ENCODE measurements at places on chromosomes 12 and 14.

DNA sequence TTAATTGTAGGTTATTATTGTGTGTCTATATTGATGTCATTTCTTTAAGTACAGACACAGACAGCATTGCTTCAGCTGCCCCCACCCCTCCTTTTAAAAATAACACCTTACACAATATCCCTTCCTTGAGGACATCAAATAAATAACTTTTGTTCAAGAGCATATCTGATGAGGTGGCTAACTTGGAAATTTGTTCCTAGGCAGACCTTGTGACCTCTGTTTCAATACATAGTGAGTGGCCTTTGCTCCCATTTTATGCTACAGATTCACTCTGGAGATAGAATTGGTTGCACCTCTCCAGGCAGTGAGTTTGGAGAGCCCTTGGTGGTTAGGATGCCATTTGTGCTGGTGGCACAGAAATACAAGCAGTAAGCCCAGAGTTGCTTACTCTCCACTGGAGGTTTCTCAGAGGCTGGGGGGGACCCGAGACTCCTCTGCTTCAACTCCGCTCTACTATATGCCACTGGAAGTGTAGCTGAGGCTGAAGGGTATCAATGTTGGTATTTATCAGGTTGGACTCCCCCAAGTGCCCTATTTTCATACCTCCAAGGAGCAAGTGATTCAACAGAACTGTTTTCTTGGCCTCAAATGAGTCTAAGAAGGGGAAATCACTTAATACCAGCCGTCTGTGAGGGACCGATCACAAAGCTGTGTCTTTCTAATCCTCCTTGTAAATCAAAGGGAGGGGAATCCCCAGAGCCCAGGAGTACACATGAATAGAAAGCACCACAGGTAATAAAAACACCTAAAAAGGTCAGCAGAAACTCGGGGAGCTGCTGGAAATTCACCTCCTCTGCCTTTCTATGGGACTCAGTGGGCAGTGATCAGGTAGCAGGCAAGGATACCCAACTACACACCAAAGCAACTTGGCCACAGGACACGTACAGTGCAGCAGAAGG, 463.1 kb downstream of the RAD51B start:
- DNase-seq: no peak

DNA sequence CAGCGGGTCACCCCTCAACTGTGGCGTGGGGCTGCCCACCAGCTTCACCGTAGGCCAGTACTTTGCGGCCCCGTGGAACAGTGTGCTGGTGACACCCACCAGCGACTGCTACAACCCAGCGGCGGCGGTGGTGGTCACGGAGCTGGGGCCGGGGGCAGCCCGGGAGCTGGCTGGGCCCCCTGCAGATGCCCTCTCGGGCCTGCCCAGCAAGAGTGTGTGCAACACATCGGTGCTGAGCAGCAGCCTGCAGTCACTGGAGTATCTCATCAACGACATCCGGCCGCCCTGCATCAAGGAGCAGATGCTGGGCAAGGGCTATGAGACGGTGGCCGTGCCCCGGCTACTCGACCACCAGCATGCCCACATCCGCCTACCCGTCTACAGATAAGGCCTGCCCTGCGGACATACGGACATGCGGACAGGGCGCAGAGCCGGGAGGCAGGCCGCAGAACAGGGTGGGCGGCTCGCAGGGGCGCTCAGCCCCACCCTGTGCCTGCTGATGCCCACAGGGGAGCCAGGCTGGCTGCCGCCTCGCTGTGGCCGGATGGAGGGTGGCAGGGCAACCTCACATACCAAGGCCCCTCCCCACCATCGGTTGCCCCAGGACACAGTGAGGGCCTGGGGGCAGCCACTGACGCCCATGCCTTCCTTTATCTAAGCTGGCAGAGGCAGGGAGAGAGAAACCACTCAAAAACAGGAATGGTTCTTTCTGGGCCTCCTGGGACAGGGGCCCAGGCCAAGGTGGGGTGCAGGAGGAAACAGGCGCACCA, 55.5 kb downstream of the FAM222A start:
- no peak for DNase-seq

GRCh38 chr12:128259556-128260070, 7.4 kb upstream of the TMEM132C start:
- no peak for DNase-seq

- DNase-seq: no peak
Observed at GRCh38 chr12:33588725-33589405, 149.2 kb upstream of the SYT10 start.

- DNase-seq: no peak
Observed at GRCh38 chr12:39010406-39010805, 105.0 kb upstream of the CPNE8 start.

DNA sequence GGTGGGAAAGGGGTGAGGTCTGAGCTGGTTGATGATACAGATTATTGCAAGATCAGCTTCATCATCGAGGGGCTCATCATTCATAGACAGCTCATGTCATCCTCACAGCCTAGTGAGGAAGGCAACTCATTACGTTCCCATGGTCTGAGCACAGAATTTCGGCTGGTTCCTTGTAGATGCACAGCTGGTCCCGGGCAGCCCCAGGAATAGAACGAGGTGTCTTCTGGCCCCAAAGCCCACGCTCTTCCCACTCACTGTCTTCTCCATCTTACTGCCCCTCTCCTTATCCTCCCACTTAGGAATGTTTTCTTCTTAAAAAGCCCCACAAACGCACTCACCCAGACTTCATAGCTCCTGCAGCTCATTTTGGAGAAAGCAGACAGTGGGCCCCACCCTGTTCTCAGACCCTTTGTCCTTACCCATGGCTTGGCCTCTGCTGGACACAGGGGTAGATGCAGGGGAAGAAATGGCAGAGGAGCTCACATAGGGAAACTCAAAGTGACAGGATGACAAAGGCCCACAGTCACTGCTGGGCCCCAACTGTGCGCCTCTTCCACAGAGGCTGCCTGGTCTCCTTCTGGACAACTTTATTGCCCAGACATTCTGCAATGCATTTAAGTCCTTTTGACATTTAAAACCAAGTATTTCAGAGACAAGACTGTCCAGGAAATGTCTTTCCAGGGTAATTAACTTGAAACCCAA, 162.2 kb downstream of the ADGRD1 start:
- DNase-seq: no peak

- no peak for DNase-seq
Observed at GRCh38 chr12:18496156-18496555, 234.8 kb downstream of the PIK3C2G start.

- no peak for DNase-seq
Observed at GRCh38 chr12:120725151-120725658, 421 bp upstream of the ACADS start.

GRCh38 chr12:80491166-80491565, 47.1 kb downstream of the PTPRQ start:
- no peak for DNase-seq

- no peak for DNase-seq
Observed at GRCh38 chr12:16303939-16304338, 26.5 kb upstream of the SLC15A5 start.

DNA sequence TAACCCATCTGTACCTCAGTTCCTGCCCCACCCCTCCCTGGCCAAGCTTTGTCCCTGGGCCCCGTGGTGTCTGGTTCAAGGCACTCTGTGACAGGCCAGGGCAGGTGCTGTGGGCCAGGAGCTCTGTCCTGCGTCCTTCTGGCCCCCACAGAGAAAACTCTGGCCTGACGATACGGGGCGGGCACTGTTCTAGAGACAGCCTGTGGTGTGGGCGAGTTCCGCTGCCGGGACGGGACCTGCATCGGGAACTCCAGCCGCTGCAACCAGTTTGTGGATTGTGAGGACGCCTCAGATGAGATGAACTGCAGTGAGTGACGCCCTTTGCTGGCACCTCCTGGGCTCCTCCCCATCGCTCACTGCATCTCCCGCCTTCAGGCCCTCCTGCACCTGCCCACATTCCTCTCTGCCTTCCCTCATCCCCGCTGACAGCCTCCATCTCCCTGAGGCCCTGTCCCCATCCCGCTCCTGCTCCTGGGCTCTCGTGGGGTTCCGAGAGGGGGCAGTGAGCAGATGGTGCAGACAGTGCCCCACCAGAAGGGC, 22.8 kb upstream of the NXPH4 start:
- no peak for DNase-seq

GRCh38 chr12:75374971-75375370, 15.9 kb upstream of the GLIPR1L2 start:
- DNase-seq: no peak

- DNase-seq: no peak
Observed at GRCh38 chr12:3251691-3252090, 174.5 kb downstream of the TSPAN9 start.

GRCh38 chr12:57632958-57633840, at the start of gene B4GALNT1:
Gene B4GALNT1, minus strand, starts transcription at chr12:57633201. Its CDS starts 1,069 bp downstream, at chr12:57632132.
- no peak for DNase-seq

DNA sequence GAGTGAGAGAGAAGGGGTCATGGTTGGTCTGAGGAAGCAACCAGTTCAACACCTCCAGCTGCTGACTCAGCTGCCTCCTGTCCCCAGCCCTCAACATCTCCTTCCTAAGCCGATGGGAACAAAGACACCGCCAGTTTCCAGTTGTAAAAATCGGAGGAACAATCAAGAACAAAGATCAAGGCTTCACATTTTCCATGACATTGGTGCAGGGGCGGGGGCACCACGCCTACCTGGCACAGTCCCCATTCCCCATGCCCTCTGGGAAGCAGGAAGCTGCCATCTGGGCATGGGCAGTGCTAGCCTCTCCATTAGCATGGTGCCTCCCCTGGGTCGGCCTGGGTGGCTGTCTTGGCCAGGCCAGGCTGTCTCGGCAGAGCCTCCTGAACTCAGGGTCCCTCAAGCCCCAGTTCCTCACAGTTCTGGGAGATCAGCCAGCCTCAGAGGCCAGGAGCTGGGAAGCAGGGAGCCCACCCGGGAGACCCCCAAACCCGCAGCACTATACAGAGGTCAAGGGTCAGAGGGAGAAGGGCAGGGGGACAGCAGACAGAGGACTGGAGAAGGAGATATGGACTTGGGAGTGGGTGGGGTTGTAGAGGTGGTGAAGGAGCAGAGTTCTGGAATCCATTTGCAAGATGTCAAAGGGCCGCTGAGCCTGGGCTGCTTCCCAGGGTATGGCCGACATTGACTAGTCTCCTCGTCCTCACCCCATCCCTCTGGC, 19.6 kb upstream of the TMEM106C start:
- no peak for DNase-seq

DNA sequence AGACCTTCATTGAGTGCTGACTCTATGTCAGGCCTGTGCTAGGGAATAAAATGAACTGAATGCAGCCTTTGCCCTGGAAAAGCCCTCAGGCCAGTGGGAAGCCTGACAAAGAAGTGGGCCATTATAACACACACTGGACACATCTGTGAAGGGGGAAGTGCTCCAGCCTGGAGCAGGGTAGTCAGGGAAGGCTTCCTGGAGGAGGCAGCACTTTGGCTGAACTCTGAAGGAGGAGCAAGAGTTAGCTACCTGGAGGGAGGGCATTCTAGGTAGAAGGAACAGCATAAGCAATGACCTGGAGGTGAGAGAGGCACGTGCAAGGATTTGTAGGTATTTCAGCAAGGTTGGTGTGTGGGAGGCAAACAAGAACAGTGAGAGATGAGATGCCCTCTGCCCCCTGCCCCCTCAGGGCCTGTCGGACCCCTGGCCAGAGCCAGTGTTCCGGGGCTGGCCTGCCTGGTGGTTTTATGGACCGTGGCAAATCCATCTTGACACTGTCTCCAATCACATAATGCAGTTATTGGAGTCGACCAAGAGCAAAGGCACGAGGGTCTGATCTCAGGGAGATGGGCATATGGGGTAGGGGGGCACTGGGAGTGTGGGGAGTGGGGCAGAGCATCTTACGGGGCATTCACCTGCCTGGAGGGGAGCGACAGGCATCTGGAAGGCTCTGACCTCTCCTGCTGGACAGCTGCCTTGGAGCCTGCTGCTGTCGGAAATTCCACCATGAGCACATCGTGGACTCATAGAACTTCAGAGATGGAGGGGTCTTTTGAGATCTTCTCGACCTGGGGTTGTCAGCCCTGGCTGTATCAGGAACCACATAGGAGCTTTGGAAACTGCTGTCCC, 2.7 kb upstream of the FAM222A start:
- DNase-seq: no peak

DNA sequence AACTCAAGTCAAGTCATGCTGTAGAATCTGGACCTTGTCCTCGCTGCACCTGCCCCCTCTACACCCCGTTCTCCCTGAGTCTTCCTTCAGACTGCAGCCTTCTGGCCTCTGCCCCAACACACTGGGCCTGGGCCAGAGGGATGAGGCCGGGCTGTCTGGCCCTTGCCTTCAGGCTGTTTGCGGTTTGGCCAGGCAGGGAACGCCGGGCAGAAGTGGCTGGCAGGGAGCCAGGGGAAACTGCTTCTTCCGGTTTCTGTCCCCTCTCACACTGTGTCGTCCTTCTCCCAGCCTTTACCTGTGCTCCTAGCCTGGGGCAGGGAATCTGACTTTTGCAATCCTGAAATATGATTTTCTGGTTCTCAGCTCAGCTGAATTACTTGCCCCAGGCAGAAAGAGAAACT, 13.5 kb downstream of the DGLUCY start:
- no peak for DNase-seq

GRCh38 chr14:32480337-32480736, 151.2 kb downstream of the AKAP6 start:
- DNase-seq: no peak

DNA sequence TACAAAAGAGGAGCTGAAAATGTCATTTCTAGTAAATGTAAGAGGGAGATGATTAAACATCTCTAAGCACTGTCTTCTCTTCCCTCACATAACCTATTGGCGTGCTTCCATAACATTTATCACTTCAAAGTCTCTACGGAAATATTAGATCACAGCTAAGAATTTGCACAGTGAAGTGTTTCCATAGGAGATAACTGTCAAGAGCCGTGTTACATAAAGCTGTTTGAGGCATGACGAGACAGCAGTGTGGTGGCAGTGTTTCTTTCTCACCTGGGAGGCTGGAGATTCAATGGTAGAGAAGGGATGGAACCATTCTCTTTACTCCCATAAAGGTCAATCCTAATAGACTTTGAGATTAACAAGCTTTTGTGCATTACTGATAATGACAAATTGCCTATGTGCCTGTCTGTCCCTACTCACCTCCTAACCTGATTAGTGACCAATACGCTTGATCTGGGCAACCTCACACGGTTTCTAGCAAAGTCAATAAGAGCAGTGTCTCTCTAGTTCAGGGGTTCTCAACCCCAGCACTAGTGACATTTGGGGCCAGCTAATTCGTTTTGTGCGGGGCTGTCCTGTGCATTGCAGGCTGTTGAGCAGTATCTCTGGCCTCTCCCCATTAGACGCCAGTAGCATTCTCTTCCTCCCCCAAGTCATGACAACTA, 35.3 kb downstream of the FBXW8 start:
- no peak for DNase-seq

- no peak for DNase-seq
Observed at GRCh38 chr14:63877550-63877939, 24.7 kb downstream of the SYNE2 start.

Data from GM04504 (cell line).